LoVo (cell line): ENCODE measurements at places on chromosomes 7 and 10.

- DNase-seq, result peak; percentile 64
These were observed at the start of gene PIK3AP1 for GRCh38 chr10:96720422-96721206. PIK3AP1 (minus strand) TSS chr10:96720514; CDS start chr10:96720394, 120 bp downstream.

DNA sequence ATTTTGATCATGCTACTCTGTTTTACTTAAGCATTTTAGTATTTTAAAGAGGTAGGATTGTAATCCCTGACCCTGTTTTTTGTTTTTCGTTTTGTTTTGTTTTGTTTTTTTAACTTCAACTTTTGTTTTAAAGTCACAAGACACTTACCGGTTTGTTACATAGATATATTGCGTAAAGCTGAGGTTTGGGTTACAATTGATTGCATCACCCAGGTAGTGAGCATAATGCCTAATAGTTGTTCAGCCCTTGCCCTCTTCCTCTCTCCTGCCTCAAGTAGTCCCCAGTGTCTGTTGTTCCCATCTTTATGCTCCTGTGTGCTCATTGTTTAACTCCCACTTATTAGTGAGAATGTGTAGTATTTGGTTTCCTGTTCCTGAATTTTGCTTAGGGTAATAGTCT lies 93.1 kb upstream of the TEX47 start:
- peak; percentile 32 for DNase-seq

- no peak for DNase-seq
These were observed 198.7 kb downstream of the DGKI start for GRCh38 chr7:137647905-137648565.

DNA sequence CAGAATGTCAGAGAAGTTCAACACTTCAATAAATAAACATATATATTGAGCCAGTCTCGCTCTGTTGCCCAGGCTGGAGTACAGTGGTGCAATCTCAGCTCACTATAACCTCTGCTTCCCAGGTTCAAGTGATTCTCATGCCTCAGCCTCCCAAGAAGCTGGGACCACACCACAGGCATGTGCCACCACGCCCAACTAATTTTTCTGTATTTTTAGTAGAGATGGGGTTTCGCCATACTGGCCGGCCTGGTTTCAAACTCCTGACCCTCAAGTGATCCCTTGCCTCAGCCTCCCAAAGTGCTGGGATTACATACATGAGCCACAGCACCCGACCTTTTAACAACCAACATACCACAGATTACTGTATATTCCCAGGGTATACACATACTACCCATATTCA lies 134.2 kb downstream of the JMJD1C start:
- no peak for DNase-seq

DNA sequence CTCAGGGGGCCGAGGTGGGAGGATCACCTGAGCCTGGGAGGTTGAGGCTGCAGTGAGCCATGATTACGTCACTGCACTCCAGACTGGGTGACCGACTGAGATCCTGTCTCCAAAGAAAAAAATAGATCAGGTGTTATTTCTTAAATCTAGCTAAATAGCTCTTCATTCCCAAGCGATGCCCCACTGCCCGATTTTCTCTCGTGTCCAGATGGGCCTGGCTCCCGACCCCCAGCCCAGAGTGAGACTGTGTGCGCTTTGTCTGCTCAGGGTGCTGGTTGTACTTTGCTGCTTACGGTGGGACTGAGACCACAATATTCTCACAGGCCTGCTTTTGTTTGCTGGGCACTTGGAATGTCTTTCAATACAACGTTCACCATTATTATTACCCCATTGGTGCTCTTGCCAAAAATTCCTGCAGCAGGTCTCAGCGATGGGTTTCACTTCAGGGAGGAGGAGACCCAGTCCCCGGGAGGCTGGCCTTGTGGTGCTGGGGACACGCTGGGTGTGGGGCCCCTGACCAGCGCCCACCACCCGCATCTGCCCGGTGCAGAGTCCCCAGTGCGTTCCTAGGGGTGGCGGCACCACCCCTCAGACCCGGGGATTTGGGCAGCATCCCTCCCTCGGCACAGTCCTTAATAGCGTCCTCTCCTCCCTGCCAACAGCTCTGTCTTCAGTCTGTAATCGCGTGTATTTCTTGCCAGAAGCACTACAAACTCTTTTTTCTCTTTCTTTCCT lies 20.4 kb upstream of the DPYSL4 start:
- DNase-seq, result no peak

DNA sequence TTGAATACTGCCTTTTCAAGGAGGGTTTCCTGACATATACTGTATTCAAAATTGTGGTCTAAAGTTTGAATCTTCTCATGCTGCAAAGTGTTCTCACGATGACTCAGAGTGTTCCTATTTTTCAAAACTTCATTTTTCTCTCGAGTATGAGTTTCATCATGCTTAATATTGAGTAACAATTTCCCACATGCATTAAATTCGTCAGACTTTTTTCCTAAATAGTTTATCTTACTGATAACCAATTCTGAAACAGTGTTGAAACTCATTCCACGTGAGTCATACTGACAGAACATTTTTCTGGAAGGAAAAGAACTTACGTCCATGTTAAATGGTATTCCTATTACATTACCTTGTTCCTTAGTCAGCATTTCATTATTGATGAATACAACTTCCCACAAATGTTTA lies 44.1 kb downstream of the ZNF33B start:
- DNase-seq, result no peak
